AG10803 (cell line): ENCODE measurements at places on chromosomes 6 and 20.

GRCh38 chr6:9360881-9361280 lies 925.5 kb upstream of the SLC35B3 start:
- no peak for DNase-seq

DNA sequence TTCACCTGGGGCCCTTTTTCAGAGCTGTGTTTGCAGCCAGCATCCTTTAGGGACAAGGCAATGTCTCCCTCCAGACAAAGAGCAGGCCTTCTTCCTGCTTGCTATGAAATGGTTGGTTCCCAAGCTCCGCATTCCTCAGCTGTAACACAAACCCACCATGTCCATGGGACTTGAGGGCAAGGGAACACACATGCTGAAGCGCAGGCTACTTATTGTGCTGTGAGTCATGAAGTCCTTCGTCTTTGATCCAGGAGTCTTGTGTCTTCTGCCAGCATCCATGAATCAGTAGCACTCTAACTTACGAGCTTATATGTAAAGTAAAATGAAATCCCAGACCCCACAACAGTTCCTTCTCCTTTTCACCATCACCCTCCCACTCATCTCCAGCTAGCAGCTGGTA lies 59.0 kb downstream of the ANKRD60 start:
- DNase-seq: peak; percentile 79

DNA sequence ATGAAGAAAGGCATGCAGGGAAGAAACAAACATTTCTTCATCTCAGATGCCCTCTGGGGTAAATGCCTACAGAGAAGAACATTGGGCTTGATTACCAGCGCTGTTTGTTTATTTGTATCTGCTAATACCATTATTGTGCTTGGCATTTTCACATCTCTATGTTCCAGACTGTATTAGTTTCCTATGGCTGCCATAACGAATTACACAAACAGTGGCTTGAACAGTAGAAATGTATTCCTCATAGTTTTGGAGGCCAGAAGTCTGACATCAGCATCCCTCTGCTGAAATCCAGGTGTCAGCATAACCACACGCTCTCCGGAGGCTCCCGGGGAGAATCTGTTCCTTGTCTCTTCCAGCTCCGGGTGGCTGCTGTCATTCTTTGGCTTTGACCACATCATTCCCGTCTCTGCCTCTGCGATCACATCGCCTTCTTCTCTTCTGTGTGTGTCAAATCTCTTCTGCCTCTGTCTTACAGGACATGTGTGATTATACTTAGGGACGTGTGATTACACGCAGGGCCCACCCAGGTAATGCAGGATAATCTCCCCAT lies 241.6 kb upstream of the SUPT3H start:
- DNase-seq: peak; percentile 48

- DNase-seq: no peak
Observed at GRCh38 chr20:52959125-52959524, 13.0 kb upstream of the TSHZ2 start.

DNA sequence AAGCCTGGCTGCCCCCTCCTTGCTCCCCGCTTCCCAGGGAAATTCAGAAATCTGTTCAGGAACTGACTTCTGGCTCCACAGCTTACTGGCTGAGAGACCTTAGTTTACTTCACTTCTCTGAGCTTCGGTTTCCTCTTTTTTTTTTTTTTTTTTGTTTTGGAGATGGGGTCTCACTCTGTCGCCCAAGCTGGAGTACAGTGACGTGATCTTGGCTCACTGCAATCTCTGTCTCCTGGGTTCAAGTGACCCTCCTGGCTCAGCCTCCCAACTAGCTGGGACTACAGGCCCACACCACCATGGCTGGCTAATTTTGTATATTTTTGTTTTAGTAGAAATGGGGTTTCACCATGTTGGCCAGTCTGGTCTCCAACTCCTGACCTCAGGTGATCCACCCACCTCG lies 14.9 kb downstream of the PTK7 start:
- no peak for DNase-seq

DNA sequence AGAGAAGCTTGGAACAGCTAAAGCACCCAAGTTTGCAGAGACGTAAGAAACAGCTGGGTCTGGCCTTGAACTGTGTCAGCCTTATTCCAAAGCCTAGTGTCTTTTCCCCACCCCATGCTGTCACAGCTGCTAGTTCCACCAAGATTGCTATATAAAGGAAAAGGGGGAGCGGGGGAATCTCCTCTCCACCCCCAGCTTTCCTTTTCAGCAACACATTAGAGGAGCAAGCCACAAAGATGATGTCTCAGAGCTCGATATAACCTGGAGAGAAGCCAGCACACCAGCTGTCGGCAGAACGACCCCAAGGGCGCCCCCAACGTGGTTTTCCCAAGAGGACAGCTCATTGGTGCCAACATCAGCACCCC lies 36.5 kb downstream of the ATP9A start:
- DNase-seq: no peak

DNA sequence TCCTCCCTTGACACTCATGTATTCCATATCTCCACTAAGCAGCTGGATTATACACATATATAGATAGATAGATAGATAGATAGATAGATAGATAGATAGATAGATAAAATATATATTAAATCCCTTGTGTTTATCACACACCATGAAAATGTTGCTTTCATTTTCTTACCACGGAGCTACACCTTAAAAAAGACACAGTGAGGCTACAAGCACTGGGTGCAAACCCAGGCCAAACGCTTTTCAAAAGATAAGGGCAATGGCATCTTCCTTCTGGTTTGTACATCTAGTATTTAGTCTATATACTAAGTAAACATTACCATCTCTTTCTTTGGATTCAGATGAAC lies 377.1 kb downstream of the ESR1 start:
- no peak for DNase-seq

DNA sequence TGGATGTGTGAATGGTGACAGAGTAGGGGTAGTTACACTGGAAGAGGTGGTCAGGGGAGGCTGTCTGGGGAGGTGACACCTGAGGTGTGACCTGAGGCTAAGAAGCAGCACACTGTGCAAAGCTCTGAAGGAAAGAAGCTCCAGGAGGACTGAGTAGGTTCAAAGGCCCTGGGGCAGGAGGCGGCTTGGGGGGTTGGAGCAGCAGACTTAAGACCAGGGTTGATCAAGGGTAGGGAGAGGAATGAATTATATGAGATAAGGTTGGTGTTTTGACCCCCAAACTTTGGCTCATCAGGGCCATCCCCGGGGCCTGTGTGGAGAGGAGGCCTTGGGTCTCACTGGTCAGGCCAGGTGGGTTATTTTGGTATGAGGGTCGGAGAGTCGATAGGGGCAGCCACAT lies 166.1 kb downstream of the GRM4 start:
- no peak for DNase-seq

- peak; percentile 80 for DNase-seq
Observed at GRCh38 chr6:64520050-64520449, 884.4 kb downstream of the PHF3 start.

GRCh38 chr6:168040856-168041496 lies 38.0 kb downstream of the FRMD1 start:
- DNase-seq: no peak

- DNase-seq: no peak
Observed at GRCh38 chr6:112485120-112485826, 138.1 kb downstream of the RFPL4B start.

GRCh38 chr6:70277470-70277869 lies 25.4 kb downstream of the COL9A1 start:
- DNase-seq: peak; percentile 3

GRCh38 chr20:50992733-50993457 lies 30.0 kb downstream of the KCNG1 start:
- DNase-seq: peak; percentile 67

DNA sequence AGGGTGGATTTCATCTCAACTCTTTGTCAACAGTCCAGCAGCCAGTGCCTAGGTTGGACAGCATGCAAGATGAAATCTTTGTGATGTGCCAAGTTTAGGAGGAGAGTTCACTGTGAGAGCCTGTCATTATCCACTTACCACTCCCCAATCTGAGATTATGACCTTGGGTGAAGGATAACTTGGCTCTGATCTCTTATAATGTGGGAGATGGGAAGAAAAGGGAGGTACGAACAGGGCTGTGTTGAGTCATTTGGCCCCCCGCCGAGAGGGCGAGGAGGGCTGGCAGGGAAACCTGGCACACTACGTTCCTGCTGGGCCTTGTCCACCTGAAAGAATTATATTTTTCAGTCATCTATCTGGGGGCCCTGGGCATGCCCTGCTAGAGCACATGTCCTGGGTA lies 35.8 kb downstream of the LAMA4 start:
- no peak for DNase-seq

DNA sequence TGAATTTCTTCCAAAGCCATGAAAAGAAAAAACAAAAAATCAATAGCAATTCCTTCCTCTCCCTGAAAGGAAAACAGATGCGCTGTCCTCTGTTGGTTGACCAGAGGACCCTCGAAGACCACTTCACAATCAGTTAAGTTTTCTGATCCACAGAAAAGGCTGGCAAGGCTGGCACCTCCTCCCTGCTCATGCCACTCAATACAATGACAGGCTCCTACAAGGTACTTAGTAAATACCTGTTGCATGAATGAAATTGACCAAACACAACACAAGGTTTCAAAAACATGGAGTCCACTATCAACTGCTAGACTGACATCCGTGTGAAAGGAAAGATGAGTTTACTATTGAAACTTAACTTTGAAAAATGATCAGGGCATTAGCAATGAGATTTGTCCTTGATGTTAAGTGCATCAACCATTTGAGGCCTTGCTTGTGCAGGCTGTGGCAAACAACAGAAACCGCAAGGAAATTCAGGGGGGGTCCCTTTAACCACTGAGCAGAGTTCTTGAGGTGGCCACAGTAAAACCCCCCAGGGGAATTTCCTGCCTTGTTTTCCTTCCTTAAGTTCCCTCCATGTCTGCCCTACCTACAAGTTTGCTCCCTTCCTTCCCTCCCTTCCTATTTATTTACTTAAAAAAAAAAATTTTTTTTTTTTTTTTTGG lies 27.9 kb upstream of the RTF2 start:
- no peak for DNase-seq

GRCh38 chr6:17998442-17998841 lies 11.0 kb upstream of the KIF13A start:
- peak; percentile 58 for DNase-seq

GRCh38 chr6:20584100-20584731 lies 50.0 kb downstream of the CDKAL1 start:
- no peak for DNase-seq

- peak; percentile 98 for DNase-seq
Observed at GRCh38 chr6:44661221-44662008, 273.9 kb downstream of the CDC5L start.

GRCh38 chr6:37579444-37580067 lies 79.9 kb upstream of the CCDC167 start:
- peak; percentile 37 for DNase-seq

DNA sequence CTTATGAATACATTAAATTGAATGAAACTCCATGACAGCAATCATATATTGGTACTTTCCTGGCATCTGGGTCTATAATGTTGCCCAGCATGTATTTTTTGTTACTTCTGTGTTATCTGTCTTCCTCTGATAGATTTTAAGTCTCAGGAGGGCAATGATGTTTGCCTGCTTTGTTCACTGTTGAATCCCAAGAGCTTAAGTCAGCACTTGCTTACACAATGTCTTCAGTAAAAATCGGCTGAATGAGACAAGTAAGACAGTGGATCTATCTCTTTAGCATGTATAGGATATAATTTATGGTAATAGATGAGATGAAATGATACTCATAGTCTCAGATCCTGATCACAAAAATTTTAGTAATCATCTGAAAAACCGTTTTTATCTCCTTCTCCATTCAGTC lies 1034.9 kb upstream of the EPHA7 start:
- no peak for DNase-seq

- DNase-seq: no peak
Observed at GRCh38 chr20:60052322-60052721, 94.1 kb downstream of the CDH26 start.

- peak; percentile 4 for DNase-seq
Observed at GRCh38 chr20:21571841-21572690, 58.2 kb upstream of the NKX2-2 start.

GRCh38 chr6:123655521-123656306 lies 19.0 kb upstream of the TRDN start:
- DNase-seq: peak; percentile 1

GRCh38 chr20:22385602-22386305 lies 198.6 kb downstream of the FOXA2 start:
- no peak for DNase-seq

GRCh38 chr6:150599199-150600009 lies at the start of gene PLEKHG1:
TSS of gene PLEKHG1 (plus strand) at chr6:150599885. CDS start at chr6:150733682, 133,797 bp downstream.
- peak; percentile 40 for DNase-seq

DNA sequence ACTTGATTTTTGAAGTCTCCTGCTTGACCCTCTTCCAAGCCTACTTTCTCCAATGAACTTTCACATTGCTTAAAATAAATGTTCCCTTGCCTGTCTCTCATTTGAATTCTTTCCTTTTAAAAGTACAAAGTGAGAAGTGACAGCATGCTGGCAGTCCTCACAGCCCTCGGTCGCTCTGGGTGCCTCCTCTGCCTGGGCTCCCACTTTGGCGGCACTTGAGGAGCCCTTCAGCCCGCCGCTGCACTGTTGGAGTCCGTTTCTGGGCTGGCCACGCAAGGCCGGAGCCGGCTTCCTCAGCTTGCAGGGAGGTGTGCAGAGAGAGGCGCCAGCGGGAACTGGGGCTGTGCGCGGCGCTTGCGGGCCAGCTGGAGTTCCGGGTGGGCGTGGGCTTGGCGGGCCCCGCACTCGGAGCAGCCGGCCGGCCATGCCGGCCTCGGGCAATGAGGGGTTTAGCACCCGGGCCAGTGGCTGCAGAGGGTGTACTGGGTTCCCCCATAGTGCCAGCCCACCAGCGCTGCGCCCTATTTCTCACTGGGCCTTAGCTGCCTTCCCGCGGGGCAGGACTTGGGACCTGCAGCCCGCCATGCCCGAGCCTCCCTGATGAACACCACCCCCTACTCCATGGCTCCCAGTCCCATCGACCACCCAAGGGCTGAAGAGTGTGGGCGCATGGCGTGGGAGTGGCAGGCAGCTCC lies 31.9 kb downstream of the SERPINB6 start:
- no peak for DNase-seq

GRCh38 chr20:57680131-57680716 lies 29.6 kb downstream of the PMEPA1 start:
- peak; percentile 29 for DNase-seq

- no peak for DNase-seq
Observed at GRCh38 chr20:33159713-33160112, 8.2 kb upstream of the BPIFA2 start.

DNA sequence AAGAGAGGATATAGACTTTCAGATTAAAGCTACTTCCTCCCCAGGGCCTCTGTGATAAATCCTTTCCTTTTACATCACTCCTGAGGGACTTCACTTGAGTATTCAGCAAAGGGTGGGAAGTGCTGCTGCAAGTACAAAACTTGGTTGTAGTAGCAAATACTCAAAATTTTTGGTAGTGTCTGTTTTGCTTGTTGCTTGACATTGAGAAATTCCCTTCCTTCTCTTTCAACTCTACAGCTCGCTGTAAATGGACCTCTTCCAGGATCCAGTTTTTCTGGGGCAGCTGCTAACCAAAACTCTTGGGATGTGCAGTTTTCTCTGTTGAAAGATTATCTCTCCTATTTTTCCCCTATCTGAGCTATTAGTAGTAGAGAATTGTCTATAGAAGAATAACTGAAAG lies 472.0 kb downstream of the CD109 start:
- peak; percentile 71 for DNase-seq

GRCh38 chr20:42095221-42095620 lies 477.0 kb upstream of the CHD6 start:
- no peak for DNase-seq
